ENCODE measurements at places on chromosomes 5 and 9.

GRCh38 chr9:122356627-122357026 is 14.2 kb upstream of the PTGS1 start:
- DNase-seq: peak; percentile 53

GRCh38 chr5:154273028-154273617 is 82.6 kb downstream of the GALNT10 start:
- DNase-seq: peak; percentile 80

DNA sequence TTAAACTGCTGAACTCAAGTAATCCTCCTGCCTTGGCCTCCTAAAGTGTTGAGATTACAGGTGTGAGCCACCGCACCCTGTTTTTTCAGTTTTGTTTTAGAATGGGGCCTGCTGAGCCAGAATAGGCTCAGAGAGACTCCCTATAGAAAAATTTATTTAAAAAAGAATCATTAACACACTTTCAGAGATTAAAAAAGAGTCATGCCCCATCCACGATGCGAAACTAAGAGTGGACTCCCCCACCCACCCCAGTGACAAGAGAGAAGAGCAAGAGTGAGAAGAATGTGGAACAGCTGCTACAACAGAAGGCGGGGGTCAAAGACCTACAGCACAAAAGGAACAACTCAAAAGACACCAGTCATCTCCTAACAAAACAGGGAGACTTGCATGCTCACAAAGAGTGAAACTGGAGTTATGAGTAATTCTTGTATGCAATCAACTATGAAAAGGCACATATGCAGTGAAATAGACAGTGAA is 47.2 kb downstream of the GLDC start:
- DNase-seq: no peak

GRCh38 chr5:64939772-64940510 is 171.2 kb downstream of the CWC27 start:
- no peak for DNase-seq

- peak; percentile 29 for DNase-seq
Measured at GRCh38 chr5:62640446-62640845, 61.8 kb downstream of the LRRC70 start.

DNA sequence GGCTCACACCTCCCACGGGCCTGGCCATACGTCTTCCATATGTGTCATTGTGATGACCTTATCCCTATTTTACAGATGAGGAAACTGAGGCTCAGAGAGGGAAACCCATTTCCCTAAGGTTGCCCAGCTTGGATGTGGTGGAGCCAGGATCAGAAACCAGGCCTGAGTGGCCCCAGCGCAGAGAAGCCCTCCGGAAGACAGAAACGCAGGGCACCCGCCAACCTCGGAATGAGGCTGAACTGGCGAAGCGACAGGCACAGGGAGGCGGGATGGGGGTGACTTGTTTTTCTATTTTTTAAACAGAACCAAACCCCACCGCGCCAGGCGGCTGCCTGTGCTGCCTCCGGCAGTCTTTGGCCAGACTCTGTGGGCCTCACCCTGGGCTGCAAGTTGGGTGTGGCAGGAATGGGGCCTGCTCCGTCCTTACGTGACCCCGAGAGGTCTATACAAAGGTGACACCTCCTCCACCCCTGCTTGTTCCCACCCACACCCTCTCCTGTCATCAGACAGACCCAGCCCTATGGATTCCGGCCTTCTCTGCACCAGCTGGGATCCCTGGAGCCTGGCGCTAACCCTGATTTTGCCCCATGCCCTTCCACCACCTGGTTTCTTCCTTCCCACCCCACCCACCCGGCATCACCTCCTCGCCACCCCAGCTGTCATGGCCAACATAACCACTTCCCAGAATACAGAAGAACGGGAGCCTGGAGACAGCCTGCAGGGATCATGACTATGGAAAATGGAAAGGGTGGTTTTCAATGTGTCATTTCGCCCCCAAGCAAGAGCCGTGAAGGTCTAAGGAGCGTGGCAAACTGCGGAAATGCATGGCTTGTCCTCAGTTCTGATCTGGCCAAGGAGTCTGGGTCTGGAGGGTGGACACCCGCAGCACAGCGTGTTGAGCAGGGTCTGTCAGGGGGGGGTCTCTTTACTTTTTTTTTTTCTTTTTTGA is 23.6 kb downstream of the PLPP7 start:
- peak; percentile 30 for DNase-seq

GRCh38 chr9:107945961-107946360 is 456.4 kb upstream of the KLF4 start:
- DNase-seq: no peak

- DNase-seq: no peak
Measured at GRCh38 chr5:132058646-132059042, 1.8 kb upstream of the IL3 start.

DNA sequence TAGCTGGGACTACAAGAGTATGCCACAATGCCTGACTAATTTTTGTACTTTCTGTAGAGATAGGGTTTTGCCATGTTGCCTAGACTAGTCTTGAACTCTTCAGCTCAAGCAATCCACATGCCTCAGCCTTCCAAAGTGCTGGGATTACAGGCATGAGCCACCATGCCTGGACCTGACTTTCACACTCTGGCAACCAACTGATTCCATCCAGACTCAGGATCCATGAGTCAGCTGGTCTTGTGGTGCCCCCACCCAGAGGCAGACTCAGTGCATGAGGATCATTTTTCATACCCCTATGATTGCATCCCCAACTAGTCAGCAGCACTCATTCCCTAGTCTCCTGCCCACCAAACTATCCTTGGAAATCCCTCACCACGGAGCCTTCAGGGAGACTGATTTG is 375.9 kb downstream of the ANXA1 start:
- no peak for DNase-seq

DNA sequence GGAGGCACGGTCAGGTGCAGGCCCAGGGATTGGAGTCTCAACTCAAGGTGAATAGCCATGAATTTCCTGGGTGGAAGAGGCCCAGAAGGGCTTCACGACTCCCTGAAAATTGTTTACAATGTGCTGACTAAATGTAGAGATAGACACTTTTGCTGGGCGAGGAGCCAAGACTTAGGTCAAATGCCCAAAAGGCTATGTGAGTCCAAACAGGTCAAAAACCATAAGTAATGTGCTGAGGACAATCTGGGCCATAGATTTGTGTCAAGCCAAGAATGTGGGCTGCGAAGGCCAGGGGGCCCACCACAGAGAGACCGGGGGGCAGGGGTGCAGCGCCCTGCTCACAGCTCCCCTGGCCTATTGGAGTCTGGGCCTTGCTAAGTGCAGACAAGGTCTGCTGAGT is 197.8 kb downstream of the HSPA4 start:
- peak; percentile 61 for DNase-seq

- DNase-seq: no peak
Measured at GRCh38 chr5:24059006-24059405, 551.6 kb downstream of the PRDM9 start.

DNA sequence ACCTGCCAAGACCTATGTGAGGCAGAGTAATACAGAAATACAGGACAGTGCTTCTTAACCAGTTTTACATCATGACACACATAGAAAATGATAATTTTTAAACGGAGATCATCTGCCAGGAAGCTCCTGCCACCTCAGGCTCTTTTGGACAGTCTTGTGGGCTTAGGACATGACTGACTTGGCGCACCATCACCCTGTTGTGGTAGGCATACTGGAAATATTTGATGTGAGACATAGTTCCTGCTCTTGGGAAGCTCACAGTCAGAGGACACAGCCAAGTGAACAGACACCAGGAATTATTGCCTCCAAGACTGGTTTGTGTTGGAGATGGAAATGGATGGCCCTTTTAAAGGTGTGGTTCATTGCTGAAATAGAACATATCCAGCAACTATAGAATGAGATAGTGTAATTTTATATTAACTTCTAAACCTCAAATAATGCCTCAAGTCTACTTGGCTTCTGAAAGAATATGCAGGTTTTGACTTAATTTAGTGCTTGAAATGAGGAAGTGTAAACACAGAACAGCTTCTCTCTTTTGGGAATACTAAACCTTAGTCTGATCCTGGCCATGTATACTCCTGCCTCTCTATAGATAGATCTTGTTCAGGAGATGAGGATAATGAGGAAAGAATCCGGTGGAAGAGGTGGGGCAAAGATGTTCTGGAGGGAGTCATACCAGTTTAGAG is 19.7 kb downstream of the CPEB4 start:
- no peak for DNase-seq

GRCh38 chr5:43313035-43313853 is at the start of gene HMGCS1:
Gene HMGCS1, minus strand, starts transcription at chr5:43313412. Its CDS starts 14,447 bp downstream, at chr5:43298965.
- peak; percentile 100 for DNase-seq

DNA sequence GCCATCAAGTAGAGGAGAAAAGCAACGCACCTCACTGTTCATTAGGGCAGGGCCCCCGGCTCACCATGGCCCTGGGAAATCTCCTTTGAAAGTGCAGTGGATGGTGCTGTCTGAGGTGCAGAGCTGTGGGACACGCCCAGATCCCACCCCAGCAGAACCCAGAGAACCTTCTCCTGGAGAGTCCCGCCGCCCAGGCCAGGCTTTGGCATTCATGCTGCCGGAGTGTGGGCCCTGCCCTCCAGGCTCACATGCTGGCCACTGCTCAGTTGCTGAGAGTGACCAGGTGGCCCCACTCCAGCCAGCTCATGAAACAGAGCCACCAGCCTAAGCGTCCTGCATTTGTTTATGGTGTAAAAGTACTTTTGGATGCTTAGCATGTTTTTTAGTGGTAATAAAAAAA is 23.8 kb upstream of the LRRC14B start:
- DNase-seq: no peak

- DNase-seq: peak; percentile 1
Measured at GRCh38 chr5:22473886-22474285, 379.3 kb downstream of the CDH12 start.

DNA sequence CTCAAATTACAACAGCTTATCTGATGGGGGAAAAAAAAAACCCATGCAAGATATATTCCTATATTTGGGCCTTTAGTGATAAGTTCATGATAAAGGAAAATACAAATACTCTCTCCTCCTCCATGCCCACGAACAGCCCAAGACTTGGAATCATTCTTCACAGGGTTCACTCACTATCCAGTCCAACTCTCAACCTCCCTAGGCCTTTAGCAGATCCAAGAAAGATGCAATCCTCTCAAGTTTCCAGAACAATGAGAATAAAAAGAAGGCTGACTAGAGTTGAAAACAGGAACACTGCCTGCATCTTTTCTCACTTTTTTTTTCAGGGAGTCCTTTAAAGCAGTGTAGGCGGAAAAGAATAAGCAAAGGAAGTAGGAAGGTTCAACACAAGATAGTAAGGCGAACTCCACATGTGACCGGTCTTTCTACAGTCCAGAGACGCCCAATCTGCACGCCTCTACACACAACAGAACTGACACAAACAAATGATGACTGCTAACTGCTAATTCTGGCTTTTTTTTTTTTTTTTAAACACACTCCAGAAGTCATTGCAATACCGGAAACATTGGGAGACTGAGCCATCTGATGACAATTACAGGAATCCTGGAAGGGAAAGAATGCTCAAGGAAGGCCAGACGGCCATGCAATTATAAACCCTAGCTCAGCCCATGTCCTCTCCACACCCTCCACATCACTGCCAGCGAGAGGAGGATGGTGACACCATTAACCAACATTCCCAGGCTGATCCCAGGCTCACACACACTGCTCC is 75.4 kb downstream of the BNC2 start:
- DNase-seq: no peak

DNA sequence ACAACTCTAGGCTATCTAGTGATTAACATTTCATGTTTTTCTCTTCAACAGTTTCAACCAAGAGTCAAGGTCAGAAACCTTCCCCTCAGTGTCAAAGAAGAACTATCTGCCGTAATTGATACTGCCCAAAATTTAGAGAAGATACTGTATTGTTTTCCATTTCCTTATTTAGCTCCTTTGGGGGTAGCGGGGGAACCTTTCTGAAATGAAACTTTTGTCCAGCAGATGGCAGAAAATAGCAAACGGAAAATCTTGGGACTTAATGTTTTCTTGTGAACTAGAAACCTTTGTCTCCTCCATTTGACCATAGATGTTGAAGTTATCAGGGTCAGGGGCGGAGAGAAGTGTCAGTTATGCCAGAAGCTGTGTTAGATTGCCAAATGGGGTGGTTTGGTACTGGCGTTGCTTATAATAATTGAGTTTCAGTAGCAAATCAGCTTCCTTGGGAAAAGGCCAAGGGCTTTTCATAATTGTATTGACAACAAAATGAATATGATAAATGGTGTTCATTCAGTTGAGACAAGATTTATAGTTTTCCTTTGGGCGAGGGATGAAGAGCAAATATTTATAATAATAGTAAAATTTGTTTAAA is 101.7 kb upstream of the TLX3 start:
- peak; percentile 88 for DNase-seq

DNA sequence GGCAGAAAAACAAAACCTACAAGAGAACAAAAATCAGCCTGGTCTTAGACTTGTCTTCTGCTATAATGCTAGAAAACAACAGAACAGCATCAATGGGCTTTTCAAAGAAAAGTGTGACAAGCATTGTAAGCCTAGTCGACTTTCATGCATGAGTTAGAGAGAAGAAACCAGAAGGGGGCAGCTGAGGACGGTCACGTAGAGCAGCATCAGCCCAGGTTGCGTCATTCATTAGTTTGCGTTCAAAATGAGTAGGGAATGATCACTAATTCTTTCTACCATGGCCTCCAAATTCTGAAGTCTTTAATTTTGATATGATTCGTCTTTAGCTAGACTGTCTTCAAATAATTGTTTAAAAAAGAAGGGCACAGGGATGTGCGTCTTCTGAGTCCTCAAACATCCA is 4.7 kb upstream of the ISCA1 start:
- peak; percentile 82 for DNase-seq

Measured in hematopoietic multipotent progenitor cell treated with erythropoietin and hydrocortisone succinate and interleukin-3 and kit ligand, for 4 days (in vitro differentiated cells).